Germinal center (tissue), 1 donor: ENCODE measurements at places on chromosomes 11 and 22.

- DNase-seq: peak; percentile 61
Measured at GRCh38 chr11:45180179-45180847, 33.9 kb downstream of the PRDM11 start.

DNA sequence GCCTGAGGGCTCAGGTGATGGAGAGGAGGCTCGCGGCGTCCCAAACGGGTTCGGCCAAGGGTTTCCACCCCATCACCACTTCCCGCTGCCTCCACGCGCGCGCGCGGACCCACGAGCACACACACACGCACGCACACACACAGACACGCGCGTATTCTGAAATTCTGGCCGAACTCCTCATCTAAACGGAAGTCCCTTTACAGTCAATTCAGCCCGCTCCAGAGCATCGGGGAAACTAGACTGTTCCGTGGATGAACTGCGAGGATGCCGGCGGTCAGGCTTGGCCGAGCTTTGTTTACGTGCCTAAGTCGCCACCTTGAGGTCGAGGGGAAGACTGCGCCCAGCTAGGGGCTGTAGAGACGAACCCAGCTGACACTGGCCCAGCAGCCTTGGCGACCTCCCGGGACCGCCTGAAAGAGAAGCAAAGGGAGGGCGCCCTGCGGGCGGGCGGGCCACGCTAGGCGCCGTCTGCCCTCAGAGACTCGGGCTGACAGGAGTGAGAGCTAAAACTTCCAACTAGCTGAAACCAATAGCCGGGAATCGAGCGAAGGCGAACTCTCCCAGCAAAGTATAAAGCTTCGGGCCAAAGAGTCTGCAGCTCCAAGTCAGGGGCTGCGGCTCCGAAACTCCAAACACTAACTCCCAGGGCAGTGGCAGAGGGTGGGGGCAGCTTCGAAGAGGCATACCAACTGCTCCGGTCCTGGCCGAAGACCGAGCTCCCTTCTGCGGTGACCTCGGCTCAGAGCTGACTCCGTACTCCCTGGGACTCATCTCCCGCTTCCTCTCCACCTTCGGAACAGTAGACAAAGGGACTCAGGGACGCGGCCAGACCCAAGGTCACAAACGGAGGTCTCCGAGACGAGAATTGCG is 124.7 kb upstream of the C11orf58 start:
- peak; percentile 77 for DNase-seq

DNA sequence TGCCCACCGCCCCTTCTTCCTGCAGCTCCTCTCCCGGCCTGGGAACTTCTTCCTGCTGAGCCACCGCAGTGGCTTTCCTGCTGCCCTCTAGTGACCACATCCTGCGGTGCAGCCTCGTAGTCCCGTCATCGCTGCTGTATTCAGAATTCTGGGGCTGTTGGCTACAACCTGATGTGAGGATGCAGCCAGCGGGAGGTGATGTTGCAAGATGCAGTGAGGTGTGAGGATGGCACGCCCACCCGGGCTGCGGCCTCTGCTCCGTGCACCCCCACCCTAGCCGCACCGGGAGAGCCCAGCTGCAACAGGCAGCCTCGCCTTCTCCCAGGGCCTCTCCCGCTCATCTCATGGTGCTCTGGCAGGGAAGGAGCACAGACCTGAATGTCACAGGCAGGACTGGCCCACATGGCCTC is 10.1 kb downstream of the CHST1 start:
- DNase-seq: peak; percentile 74

DNA sequence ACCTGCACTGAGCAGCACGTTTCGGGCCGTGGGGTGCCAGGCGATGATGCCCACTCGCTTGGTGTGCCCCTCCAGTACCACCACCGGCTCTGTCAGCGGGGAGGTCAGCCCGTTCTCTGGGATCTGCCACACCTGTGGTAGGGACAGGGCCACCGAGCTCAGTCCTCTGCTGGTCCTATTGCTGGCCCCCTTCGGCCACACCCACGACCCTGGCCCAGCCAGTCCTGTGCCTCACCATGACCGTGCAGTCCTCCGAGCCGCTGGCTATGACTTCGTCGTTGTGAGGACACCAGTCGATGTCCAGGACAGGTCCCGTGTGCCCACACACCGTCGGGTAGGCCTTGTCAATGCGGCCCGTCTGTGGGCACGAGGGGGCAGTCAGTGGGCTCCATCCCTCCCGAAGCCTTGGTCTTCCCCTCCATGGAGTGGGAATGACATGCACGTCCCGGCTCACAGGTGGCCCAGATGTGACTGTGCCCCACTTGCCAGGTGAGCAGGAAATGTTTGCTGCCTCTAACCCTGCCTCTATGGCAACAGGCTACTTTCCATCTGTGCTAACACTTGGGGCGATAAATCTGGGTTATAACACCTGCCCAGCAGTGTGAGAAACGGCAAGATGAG is 1.4 kb downstream of the CORO1B start:
- no peak for DNase-seq

DNA sequence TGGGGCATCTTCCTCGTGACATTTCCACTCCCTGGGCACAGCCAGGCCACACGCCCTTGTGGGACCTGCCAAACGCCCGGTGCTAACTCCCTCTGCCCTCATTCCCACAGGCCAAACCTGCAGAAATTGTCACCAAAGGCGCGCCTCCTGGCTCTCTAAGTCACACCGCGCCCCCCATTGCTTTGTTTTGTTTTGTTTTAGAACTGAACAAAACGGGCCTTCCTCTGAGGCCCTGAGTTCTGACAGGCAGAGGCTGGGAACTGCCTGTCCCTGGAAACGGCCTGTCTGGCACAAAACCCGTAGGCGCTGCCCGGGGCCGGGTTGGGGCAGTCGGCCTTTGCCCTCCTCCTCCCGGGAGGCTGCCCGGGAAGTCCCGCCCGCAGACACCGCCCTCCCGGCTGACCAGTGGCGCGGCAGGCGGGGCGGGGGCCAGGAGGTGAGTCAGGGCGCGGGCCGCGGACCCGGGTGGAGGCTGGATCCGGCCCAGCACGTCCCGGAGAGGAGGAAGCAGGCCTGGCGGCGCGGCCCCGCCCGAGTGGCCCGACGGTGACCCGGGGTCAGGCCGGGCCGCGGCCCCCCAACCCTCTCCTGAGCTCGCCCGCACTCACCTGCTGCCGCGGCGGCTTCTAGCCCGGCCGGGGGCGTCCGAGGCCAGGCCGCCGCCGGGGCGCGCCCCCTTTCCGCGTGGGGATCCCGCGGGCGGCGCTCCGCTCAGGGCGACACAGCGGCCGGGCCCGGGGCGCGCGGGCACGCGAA is 465 bp downstream of the SUN2 start:
- peak; percentile 68 for DNase-seq

DNA sequence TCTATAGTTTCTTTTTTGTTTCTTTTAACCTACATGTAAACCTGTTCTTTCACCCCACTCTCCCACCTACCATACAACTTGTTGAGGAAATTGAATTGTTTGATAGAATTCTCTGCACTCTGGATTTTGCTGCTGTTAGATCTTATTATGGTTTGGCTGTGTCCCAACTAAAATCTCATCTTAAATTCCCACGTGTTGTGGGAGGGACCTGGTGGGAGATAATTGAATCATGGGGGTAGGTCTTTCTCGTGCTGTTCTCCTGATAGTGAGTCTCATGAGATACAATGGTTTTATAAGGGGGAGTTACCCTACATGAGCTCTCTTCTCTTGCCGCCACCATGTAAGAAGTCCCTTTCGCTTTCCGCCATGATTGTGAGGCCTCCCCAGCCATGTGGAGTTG is 15.0 kb upstream of the PITPNB start:
- no peak for DNase-seq

GRCh38 chr11:10091314-10092045 is 202.5 kb downstream of the SBF2 start:
- no peak for DNase-seq

GRCh38 chr11:67489203-67489884 is 6.5 kb downstream of the AIP start:
- no peak for DNase-seq

DNA sequence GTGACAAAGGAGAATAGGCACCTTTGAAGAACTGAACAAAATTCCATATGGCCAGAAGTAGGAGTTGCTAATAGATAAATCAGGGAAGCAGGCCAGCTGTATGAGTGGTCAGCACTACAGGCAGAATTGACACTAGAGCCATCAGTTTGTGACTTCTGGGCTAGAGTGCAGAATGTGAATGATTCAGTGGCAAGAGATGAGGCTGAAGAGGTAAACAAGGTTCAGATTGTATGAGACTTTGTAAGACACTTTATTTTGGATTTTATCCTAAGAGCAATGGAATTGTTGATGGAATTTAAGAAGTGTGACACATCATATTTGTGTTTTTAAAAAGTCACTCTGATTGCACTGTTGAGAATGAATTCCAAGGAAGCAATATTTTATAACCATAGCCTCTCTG is 12.9 kb downstream of the BIRC3 start:
- DNase-seq: no peak

- DNase-seq: no peak
Measured at GRCh38 chr11:68480852-68481510, 20.4 kb downstream of the PPP6R3 start.

DNA sequence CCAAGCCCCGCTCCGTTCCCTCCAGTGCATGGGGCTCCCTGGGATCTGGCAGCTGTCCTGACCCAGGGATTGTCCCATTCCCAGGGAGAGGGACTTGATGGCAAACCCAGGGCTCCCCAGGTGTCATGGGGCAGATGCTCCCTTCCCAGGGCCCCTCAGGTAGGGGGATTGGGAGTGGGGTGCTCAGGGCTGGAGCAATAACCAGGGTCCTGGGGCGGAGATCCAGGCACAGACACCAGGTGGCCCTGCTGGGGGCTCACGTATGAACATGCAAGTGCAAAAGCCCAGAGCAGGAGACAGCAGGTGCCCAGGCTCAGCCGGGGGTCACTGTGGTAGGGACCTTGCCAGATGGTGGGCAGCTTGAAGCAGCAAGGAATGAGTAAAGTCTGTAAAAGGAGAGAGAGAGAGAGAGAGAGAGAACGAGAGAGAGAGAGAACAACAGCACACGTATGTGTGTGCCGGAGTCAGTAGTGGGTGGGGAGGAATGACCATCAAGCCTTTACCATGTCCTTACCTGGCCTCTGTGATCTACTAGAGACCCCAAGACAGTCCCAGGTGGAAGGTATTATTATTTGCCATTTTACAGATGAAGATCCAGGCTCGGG is 19.3 kb upstream of the MPPED1 start:
- DNase-seq: no peak

DNA sequence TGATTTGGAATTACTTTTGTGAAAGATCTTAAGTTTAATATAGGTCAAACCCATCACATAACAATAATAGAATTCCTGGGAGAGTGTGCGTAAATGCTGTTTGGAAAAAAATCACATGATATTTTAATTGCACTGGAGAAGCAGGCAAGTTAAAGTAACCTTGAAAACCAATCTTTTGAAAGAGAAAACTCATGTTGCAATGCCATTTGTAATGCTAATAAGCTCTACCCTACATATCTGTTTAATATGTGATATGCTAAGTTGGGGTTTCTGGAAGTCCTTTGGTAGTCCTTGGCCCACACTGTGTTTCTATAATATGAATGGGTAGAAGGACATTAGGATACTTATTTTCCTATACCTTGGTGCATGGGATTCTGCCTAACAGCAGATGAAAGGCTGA is 370.4 kb downstream of the DDX10 start:
- no peak for DNase-seq

DNA sequence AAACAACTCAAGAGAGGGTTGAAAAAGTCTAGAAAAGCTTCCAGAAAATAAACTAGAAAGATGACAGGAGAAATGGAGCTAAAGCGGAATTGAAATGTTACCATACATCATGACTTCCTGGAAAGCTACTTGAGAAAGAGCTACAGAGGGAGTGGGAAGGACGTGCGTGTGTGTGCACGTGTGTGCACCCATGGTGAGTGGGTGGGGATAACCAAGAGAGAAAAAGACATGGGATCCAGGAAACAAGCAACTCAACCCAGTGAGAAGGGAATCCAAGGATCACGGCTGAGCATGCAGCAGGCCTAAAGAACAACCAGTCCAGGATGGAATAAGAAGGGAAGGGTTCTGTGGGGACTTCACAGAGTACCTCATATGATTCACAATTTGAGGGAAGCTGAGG is 21.6 kb downstream of the APOL1 start:
- no peak for DNase-seq

DNA sequence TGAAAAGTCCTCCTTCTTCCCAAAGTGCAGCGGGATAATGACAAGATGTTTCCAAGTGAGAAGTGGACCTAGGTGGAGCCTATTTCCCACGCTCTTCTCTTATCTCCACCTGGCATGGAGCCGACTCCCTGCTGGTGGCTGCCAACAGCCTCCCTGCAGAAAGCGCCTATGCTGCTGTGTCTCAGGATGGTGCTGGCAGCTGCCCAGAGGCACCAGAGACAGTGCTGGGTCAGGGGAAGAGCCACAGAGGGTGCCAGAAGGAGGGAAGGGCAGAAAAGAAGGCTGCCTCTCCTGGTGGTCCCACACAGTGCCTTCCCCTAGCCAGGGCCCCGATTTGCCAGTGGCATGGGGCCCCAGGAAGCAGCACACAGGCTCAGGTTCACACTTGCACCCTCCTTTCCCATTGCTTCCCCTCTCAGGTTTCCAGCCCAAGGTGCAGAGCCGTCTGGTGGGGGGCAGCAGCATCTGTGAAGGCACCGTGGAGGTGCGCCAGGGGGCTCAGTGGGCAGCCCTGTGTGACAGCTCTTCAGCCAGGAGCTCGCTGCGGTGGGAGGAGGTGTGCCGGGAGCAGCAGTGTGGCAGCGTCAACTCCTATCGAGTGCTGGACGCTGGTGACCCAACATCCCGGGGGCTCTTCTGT is 19.0 kb downstream of the CD5 start:
- DNase-seq: no peak

DNA sequence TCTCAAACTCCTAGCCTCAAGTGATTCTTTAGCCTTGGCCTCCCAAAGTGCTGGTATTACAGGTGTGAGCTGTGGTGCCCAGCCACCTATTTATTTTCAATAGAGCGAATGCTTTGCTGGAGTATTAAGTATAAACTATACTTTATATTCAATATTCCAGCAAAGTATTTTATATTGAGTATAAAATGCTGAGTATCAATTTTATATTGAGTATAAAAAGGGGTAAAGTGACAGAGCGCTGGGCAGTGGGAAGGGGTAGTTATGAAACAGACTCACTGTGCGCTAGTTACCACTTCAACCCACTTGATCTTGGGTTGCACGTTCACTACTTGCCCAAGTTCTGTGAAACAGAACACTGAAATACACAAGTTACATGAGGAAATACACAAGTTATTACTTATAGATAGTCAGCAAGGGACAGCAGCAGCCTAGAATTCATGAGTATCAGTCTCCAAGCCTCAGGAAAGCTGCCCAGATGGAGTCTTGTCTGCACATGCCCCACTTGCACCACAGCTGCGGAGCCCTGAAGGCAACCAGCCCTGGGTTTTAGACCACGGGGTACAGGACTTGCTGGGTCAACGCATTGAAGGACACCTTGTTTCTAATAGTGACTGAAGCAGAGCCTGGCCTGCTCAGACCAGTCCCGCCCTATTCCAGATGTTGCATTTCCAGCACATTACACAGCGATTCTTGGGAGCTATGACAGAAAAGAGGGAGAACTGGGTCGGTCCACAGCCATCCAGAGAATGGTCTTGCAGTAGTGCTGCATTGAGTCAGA is 51.6 kb upstream of the SYT13 start:
- no peak for DNase-seq

GRCh38 chr11:64602466-64603070 is 11.5 kb downstream of the SLC22A12 start:
- no peak for DNase-seq
